ENCODE measurements at places on chromosomes 13 and 19. TPM values are rescaled to one million over a fixed set of nuclear protein-coding genes. Genes with fewer than 3 reads are reported as not detected.

- no peak for DNase-seq
- H3K27me3 ChIP-seq: no peaks in the 10 kb centered on the region
- no peaks in the 10 kb centered on the region for H3K4me1 ChIP-seq
- H3K36me3 ChIP-seq: no peaks in the 10 kb centered on the region
These were observed 447.1 kb downstream of the KLF12 start for GRCh38 chr13:73687087-73687486.

DNA sequence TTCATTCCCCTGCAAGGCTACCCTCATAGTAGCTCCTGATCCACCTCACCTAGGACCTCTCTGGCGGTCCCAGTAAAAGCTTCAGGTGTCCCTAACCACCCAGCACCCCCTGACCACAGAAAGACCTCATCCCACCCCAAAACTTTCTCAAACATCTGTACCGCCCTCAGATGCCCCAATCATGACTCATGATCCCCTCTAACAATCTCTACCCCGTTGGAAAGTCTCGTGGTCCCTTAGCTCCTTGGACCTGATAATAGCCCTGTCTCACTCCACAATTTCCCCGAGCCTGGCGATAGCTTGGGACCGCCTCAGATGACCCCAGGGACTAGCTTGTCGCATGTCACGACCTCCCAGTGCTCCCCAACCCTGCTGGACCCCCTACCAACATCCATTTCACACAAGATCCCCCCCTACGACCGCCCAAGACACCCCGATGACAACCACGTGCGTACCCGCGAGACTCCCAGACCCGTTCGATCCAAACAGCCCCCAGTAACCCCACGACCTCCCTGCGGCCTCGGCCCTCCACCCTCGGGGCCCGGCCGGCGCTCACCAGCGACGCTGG, 450 bp downstream of the NDUFA11 start:
- H3K36me3 ChIP-seq: peaks cover 8% of the 10 kb centered on the region
- H3K4me1 ChIP-seq: peaks cover 39% of the 10 kb centered on the region
- H3K4me3 ChIP-seq: peak overlapping the region; percentile 91

DNA sequence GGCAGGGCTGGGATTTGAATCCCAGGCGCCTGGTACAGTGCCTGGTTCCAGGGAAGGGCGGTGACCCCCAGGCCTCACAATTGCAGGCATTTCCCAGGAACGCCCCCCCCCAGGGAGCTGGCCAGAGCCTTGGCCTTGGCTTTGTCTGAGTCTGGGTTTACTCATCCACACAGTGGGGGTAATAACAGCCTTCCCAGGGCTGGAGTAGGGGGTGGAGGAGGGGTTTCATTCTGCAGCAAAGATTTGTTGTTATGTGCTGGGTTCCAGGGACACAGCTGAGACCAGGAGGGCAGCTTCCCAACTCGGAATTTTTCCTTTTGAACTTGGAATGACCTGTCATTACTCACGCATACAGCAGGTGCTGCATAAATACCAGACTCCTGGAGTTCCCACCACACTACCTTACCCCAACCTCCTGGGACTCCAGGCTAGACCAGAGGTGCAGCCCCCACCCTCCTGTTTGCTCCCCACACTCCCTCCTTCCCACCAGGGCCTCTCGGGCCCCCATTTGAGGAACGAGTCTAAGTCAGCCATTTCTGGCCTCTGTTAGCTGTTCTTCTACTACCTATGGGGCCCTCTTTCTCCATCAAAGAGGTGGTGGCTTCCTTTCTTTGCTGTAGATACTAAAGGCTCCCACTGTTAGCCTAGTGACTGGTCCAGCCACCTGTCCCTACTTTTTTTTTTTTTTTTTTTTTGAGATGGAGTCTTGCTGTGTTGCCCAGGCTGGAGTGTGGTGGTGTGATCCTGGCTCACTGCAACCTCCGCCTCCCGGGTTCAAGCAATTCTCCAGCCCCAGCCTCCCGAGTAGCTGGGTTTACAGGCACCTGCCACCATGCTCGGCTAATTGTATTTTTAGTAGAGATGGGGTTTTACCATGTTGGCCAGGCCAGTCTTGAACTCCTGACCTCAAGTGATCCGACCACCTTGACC, 1.6 kb upstream of the ADAMTS10 start:
- H3K36me3 ChIP-seq: no peaks in the 10 kb centered on the region
- H3K4me1 ChIP-seq: peaks cover 42% of the 10 kb centered on the region
- peak; percentile 84 for DNase-seq

DNA sequence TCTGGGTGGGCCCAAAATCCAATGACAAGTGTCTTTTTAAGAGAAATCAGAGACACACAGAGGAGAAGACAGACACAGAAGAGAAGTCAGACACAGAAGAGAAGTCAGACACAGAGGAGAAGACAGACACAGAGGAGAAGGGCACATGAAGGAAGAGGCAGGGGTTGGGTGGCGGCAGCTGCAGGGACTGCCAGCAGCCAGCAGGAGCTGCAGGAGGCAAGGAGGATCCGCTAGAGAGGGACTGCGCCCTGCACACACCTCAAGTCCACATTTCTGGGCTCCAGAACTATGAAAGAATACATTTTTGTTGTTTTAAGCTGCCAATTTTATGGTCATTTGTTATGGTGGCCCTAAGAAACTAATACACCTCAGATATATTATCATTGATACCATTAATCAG, 140.6 kb downstream of the ZIC5 start:
- H3K4me1 ChIP-seq: no peaks in the 10 kb centered on the region
- H3K27ac ChIP-seq: no peak overlapping the region
- no peak overlapping the region for H3K4me3 ChIP-seq

DNA sequence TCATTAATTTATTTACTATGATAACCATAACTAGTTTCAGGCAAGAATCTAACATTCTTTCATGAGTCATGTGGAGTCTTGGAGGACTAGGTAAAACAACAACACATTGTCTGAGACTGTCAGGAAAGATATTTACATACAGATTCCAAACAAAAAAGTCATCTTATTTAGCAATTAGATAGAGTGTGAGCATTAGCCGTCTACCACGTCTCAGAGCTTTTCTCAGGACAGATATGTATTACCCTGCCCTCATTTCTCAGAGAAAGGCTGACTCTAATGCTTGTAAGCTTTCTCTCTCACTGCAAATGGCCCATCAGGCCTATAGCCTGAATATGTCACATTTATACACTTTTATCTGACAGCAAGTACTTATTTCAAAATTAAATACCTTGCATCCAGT, 312.1 kb upstream of the PCDH20 start:
- DNase-seq: no peak
- no peak overlapping the region for H3K27ac ChIP-seq
- no peak overlapping the region for H3K4me3 ChIP-seq
- H3K4me1 ChIP-seq: no peaks in the 10 kb centered on the region

DNA sequence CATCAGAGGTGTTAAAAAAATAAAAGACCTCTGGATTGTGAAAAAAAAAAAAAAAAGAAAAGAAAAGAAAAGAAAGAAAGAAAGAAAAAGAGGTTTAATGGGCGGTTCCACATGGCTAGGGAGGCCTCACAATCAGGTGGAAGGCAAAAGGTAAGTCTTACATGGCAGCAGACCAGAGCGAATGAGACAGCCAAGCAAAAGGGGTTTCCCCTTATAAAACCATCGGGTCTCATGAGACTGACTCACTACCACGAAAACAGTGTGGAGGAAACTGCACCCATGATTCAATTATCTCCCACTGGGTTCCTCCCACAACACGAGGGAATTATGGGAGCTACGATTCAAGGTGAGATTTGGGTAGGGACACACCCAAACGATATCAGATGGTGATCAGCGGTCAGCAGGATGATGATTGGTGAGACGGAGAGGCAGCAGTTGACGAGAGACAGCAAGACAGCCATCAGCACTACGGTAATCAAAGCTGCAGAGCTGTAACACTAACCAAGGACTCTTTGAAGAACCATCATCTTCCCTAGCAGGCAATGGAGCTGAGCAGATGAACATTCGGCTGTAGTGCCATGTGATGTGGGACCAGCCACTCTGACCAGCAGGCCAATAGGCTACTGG, 3.9 kb upstream of the CD209 start:
- no peaks in the 10 kb centered on the region for H3K4me1 ChIP-seq
- H3K36me3 ChIP-seq: no peaks in the 10 kb centered on the region
- H3K4me3 ChIP-seq: no peak overlapping the region
- no peak for DNase-seq

DNA sequence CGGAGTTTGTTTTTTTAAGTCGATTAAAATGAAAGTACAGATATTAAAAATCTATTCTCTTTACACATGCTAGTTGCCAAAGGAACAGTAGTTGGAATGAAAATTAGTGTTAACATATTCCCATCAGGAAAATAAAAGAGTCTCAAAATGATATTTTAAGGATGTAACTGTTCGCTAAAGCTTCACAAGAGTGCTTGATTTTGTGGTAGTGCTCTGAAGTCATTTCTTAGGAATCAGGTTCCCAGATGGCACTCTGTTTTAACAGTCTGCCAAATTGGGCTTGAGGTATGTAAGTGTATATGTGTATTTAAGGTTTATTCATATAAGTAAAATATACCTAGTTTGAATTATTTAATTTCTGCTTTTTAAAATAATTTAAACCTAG, 128.8 kb downstream of the LMO7 start:
- H3K27ac ChIP-seq: no peak overlapping the region
- peaks cover 34% of the 10 kb centered on the region for H3K4me1 ChIP-seq
- H3K27me3 ChIP-seq: no peaks in the 10 kb centered on the region
- no peak for DNase-seq

GRCh38 chr19:17348700-17349099, 11.3 kb downstream of the GTPBP3 start:
- H3K4me1 ChIP-seq: peaks cover 35% of the 10 kb centered on the region
- peak; percentile 77 for DNase-seq
- H3K27ac ChIP-seq: peak overlapping the region; percentile 72
- H3K36me3 ChIP-seq: no peaks in the 10 kb centered on the region

DNA sequence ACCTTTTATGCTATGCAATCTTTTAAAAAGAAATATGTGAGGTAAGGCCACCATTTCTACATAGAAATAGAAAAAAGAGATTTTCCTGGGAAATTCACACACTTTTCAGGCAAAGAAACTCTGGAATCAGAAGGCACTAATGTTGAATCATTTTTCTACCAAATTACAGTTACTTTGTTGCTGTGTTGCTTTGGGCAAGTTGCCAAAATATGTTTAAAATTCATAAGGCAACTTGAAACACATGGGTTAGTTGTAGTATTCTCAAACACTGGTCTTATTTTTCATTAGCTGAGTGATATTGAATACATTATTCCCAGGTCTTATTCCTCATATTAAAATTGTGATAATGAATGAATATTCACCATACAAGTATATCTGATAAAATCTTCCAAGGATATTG, 195.0 kb upstream of the SLITRK1 start:
- no peaks in the 10 kb centered on the region for H3K27me3 ChIP-seq
- no peak overlapping the region for H3K4me3 ChIP-seq
- no peaks in the 10 kb centered on the region for H3K36me3 ChIP-seq
- H3K4me1 ChIP-seq: no peaks in the 10 kb centered on the region

GRCh38 chr13:69644447-69644846, 463.2 kb upstream of the ATXN8OS start:
- no peak overlapping the region for H3K4me3 ChIP-seq
- DNase-seq: no peak
- no peaks in the 10 kb centered on the region for H3K36me3 ChIP-seq
- no peaks in the 10 kb centered on the region for H3K4me1 ChIP-seq
- no peaks in the 10 kb centered on the region for H3K27me3 ChIP-seq
- H3K27ac ChIP-seq: no peak overlapping the region

GRCh38 chr13:52652196-52652979, at the start of gene SUGT1:
TSS of gene SUGT1 (plus strand) at chr13:52652836. CDS start at chr13:52652921, 85 bp downstream.
- DNase-seq: peak; percentile 97
- H3K27ac ChIP-seq: peak within 1 kb of the TSS; percentile 97
- no peaks in the 10 kb centered on the region for H3K27me3 ChIP-seq
- peak within 1 kb of the TSS; percentile 69 for H3K4me3 ChIP-seq
- peaks cover 36% of the 10 kb centered on the region for H3K4me1 ChIP-seq
- H3K36me3 ChIP-seq: peaks cover 4% of the 10 kb centered on the region

IGSF23 gene
- not detected for total RNA-seq

SPTBN4 gene
- 0.89 TPM for total RNA-seq

ZNF541 gene
- total RNA-seq: not detected

PTH2 gene
- not detected for total RNA-seq

IGFL2 gene
- 10.1 TPM for total RNA-seq

NECTIN2 gene
- 78.2 TPM for total RNA-seq

CLDN10 gene
- total RNA-seq: 27.7 TPM

RNF225 gene
- total RNA-seq: 3.9 TPM

PGLYRP2 gene
- total RNA-seq: 0.21 TPM

ANKLE1 gene
- total RNA-seq: 0.30 TPM
